ENCODE measurements at places on chromosomes 5 and 9. TPM values are rescaled to one million over a fixed set of nuclear protein-coding genes. Genes with fewer than 3 reads are reported as not detected.

DMRT3 gene
- not detected for total RNA-seq

LCNL1 gene
- total RNA-seq: 8.4 TPM

SLC46A2 gene
- 0.18 TPM for total RNA-seq

SNCB gene
- total RNA-seq: not detected

GDNF gene
- total RNA-seq: not detected

LCN12 gene
- total RNA-seq: 9.2 TPM
